HT1080 (cell line): ENCODE measurements at places on chromosomes 16 and 17.
A peak's percentile ranks its signal among the peaks of the same experiment; 100 is the strongest.

GRCh38 chr17:15284107-15284506 is 19.0 kb upstream of the PMP22 start:
- DNase-seq, result no peak

GRCh38 chr16:1807626-1808025 is 14.1 kb upstream of the IGFALS start:
- DNase-seq, result no peak

GRCh38 chr17:81373536-81374160 is 21.6 kb upstream of the BAHCC1 start:
- no peak for DNase-seq

GRCh38 chr17:46995841-46996571 is 17.0 kb upstream of the RPRML start:
- DNase-seq, result peak; percentile 78

- no peak for DNase-seq
Measured at GRCh38 chr17:58092797-58093385, 9.7 kb downstream of the DYNLL2 start.

DNA sequence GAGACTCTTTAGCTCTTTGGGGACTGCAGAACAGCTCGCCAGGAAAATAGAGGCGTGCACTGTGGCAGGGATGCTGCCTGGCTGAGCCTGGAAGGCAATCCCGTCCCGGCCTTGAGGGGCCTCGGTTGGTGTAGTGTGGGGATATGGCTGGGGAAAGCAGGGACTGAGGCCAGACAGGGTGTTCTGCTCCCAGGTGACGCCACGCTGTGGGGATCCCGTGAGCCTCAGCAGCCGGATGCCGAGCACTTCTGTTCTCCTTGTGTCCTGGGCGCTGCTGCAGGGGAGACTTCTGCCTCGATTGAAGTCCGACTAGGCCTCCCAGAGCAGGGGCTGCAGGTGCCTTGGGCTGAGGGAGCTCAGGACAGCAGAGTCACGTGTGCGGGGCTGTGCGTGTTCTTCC is 72.6 kb downstream of the BANP start:
- no peak for DNase-seq

- no peak for DNase-seq
Measured at GRCh38 chr17:71080937-71081336, 911.6 kb downstream of the KCNJ2 start.

GRCh38 chr17:60128171-60128859 is 21.5 kb upstream of the CA4 start:
- no peak for DNase-seq

DNA sequence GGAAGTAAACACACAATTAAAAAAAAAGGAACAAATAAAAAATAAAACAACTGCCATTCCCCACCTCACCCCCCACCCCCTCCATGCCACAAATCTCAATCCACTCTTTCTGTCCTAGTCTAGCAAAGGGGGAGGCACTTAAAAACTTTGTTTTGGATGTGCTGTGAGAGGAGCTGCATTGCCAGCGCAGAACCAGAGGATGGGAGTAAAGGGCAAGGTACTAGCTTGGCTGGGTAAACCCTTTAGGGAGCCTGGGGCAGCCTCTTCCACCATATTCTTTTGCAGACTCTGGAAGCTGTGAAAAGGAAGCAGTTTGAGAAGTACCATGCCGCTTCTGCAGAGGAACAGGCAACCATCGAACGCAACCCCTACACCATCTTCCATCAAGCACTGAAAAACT is 1.4 kb downstream of the MRPS7 start:
- no peak for DNase-seq

- DNase-seq, result no peak
Measured at GRCh38 chr17:45108595-45109521, 23.5 kb downstream of the PLCD3 start.

DNA sequence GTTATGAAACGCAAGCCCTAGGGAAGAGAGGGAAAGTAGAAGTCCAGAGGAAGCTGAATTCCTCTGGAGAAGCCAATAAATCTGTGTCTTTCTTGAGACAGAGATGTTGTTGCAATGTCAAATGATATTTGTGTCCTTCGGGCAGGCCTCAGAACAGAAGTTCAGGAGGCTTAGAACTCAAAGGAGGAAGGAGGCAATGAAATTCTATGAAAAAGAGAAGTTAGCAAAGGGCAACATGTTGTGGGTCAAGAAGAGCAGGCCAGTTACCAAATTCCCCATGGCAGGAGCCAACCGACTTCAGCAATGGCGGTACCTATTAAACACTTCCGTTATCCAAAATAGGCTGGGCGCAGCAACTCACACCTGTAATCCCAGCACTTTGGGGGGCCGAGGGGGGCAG is 109.0 kb upstream of the DHX40 start:
- no peak for DNase-seq
